ENCODE measurements at places on chromosomes 4 and X.

DNA sequence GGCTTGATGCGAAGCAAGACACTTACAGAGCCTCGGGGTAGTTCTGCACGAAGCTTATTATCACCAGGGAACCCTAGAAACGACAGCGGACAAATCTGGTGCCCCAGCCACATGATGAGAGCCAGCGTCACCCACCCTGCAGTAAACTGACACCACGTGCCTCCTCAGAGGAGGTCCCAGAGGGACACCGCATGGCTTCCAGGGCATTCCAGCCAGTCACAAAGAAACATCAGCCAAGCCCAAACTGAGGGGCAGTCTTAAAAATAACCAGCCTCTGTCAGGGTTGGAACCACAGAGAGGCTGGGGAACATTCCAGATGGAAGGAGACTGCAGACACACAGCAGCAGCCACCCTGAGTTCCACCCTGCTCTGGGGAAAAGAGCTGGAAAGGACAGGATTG is 36.6 kb upstream of the HGFAC start:
- no peak for DNase-seq

GRCh38 chr4:100168521-100168920 is 21.7 kb downstream of the DDIT4L start:
- DNase-seq: no peak

GRCh38 chr4:15348236-15348635 is 79.6 kb upstream of the C1QTNF7 start:
- no peak for DNase-seq

- DNase-seq: no peak
Measured at GRCh38 chr4:19429684-19430083, 822.0 kb upstream of the SLIT2 start.

- no peak for DNase-seq
Measured at GRCh38 chrX:43882294-43882681, at the start of gene MAOB. Gene MAOB (minus strand): TSS chrX:43882450. CDS start chrX:43882299, 151 bp downstream.

DNA sequence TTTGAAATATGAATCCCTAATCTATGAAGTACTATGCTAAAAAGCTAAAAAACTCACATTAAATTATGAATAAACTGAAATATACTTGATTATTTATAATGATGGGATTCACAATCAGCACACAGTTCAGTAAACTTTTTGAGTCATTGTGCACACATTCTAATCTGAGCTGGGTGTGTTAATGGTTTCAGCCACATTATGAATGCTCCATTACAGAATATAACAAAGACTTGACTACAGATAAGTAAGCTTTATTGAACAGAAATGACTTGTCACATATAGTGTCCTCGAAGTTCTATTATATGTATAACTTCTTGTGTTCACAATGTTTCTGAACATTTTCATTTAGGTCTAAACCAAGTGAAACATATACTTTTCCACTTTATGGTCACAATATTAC is 1649.9 kb upstream of the IGFBP7 start:
- DNase-seq: no peak
